Activated CD4-positive, alpha-beta memory T cell treated with anti-CD3 and anti-CD28 coated beads for 36 hours (primary cell): ENCODE measurements at places on chromosomes 2 and 18.

GRCh38 chr2:190519975-190520767, 14.4 kb downstream of the NEMP2 start:
- H3K4me1 ChIP-seq = peaks cover 48% of the 10 kb centered on the region
- H3K27ac ChIP-seq = peak overlapping the region; percentile 33
- H3K4me3 ChIP-seq = no peak overlapping the region
- DNase-seq = no peak
- H3K27me3 ChIP-seq = no peaks in the 10 kb centered on the region

- H3K27me3 ChIP-seq = no peaks in the 10 kb centered on the region
- peaks cover 30% of the 10 kb centered on the region for H3K36me3 ChIP-seq
- peak overlapping the region; percentile 21 for H3K27ac ChIP-seq
- DNase-seq = no peak
- H3K4me3 ChIP-seq = peak overlapping the region; percentile 84
- H3K4me1 ChIP-seq = peaks cover 29% of the 10 kb centered on the region
These were observed 1.7 kb downstream of the PNKD start for GRCh38 chr2:218271865-218272530.

DNA sequence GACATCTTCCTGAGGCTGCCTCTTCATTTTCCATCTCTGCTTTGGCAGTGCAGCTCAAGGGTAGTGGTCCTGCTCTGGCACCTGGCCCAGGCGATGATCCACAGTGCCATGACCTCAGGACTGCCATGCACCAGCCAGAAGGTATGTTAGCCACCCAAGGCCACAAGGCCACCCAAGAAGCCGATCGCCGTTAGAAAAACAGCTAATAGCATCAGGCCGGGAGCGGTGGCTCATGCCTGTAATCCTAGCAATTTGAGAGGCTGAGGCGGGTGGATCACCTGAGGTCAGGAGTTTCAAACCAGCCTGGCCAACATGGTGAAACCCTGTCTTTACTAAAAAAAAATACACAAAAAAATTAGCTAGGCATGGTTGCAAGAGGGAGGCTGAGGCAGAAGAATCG, 28.4 kb upstream of the UGGT1 start:
- DNase-seq = no peak
- no peaks in the 10 kb centered on the region for H3K36me3 ChIP-seq
- H3K4me3 ChIP-seq = no peak overlapping the region
- H3K4me1 ChIP-seq = no peaks in the 10 kb centered on the region

GRCh38 chr2:7452110-7452876, 535.1 kb downstream of the RNF144A start:
- H3K4me1 ChIP-seq = peaks cover 63% of the 10 kb centered on the region
- DNase-seq = peak; percentile 52
- no peaks in the 10 kb centered on the region for H3K36me3 ChIP-seq
- peak overlapping the region; percentile 89 for H3K27ac ChIP-seq
- H3K4me3 ChIP-seq = no peak overlapping the region

DNA sequence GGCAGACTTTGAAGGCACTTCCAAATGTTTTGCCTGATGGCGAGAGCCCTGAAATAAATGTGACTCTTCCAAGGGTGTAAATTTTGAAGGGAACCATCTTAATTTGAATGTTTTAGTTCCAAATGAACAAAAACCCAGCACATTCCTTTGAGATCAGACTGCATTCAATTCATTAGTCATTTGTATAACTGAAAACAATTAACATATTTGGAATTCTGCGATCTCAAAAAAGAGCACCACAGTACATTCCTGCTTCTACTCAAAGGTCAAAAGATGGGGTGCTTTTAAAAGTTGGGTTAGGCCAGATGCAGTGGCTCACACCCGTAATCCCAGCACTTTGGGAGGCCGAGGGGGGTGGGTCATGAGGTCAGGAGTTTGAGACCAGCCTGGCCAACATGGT, 38.2 kb upstream of the CHRNA1 start:
- H3K27me3 ChIP-seq = no peaks in the 10 kb centered on the region
- no peak for DNase-seq
- H3K4me3 ChIP-seq = no peak overlapping the region
- H3K27ac ChIP-seq = no peak overlapping the region
- H3K4me1 ChIP-seq = peaks cover 2% of the 10 kb centered on the region

GRCh38 chr18:34993289-34993688, 47.9 kb upstream of the MAPRE2 start:
- H3K4me1 ChIP-seq = peaks cover 4% of the 10 kb centered on the region
- H3K27ac ChIP-seq = no peak overlapping the region
- DNase-seq = no peak
- no peaks in the 10 kb centered on the region for H3K36me3 ChIP-seq

DNA sequence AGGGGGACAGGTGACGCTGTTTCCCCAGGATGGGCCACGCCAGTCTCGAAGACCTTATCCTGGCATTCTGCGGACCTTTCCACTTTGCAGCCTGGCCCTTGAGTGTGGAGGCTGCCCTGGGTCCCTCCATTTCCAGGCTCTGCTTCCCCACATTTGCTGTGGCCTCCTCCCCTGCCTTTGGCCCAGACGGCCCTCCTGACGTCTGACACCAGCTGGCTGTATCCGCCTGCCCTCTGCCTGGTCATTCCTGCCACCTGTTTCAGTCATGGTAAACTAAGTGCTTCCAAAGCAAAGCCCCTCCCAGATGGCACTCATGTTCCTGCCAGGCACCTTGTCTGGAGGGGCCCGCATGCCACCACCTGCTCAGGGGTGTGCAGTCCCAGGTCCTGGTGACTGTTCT, 95.1 kb downstream of the ASB1 start:
- peaks cover 4% of the 10 kb centered on the region for H3K36me3 ChIP-seq
- no peaks in the 10 kb centered on the region for H3K4me1 ChIP-seq
- H3K4me3 ChIP-seq = no peak overlapping the region
- H3K27ac ChIP-seq = no peak overlapping the region
- no peak for DNase-seq

DNA sequence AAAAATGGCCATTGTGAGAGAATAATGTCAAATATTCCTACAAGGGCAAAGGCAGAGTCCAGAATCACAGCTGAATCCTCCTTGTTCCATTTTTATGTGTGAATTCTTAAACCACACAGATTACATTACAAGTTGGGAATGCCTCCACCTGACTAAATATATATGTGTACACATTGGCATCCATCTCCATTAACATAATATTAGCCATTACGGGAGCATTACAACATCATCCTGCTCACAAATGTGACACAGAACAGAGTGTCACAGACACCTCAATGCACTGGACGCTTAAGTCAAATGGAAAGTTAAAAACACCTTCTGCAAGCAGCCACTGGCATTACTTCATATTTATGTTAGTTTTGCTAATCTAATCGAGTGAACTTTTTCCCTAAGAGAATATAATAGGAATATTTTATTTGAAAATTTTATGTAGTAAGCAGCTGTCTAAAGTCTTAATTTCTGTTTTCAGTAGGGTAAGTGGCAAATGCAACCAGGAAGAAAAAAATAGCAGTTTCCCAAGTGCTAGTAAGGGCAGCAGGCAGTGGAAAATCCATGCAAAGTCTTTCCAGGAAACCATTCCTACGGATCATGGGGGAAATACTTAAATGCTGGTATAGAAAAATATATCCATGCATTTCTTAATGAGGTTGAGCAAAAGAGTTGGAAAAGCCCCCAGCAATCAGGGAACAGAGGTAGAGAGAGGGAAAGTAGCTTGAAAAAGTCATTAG, 255.6 kb downstream of the OSR1 start:
- peaks cover 5% of the 10 kb centered on the region for H3K27me3 ChIP-seq
- H3K4me1 ChIP-seq = no peaks in the 10 kb centered on the region
- DNase-seq = no peak
- H3K27ac ChIP-seq = no peak overlapping the region
- H3K36me3 ChIP-seq = no peaks in the 10 kb centered on the region

GRCh38 chr2:157439824-157440186, 4.1 kb downstream of the CYTIP start:
- H3K27me3 ChIP-seq = peaks cover 2% of the 10 kb centered on the region
- H3K4me1 ChIP-seq = peaks cover 13% of the 10 kb centered on the region
- peak overlapping the region; percentile 92 for H3K4me3 ChIP-seq
- DNase-seq = peak; percentile 75
- peaks cover 91% of the 10 kb centered on the region for H3K36me3 ChIP-seq

GRCh38 chr2:64283641-64284361, 139.6 kb upstream of the PELI1 start:
- DNase-seq = peak; percentile 38
- H3K27ac ChIP-seq = no peak overlapping the region
- no peaks in the 10 kb centered on the region for H3K36me3 ChIP-seq
- H3K4me3 ChIP-seq = no peak overlapping the region
- no peaks in the 10 kb centered on the region for H3K4me1 ChIP-seq

DNA sequence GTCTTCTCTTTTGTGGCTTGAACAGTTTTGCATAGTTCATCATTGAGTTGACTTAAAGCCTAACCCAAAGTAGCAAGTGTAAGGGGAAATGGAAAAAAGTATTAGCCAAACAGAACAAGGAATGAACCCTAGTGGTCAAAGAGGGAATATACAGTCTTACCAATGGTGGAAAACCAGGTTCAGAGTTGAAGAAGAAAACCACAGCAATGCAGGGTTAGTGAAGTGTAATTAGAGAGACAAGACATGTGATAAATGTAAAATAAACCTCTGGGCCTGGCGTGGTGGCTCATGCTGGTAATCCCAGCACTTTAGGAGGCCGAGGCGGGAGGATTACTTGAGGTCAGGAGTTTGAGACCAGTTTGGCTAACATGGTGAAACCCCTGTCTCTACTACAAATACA, 2.4 kb downstream of the TTN start:
- H3K27me3 ChIP-seq = no peaks in the 10 kb centered on the region
- DNase-seq = no peak
- no peak overlapping the region for H3K27ac ChIP-seq
- H3K4me3 ChIP-seq = no peak overlapping the region

DNA sequence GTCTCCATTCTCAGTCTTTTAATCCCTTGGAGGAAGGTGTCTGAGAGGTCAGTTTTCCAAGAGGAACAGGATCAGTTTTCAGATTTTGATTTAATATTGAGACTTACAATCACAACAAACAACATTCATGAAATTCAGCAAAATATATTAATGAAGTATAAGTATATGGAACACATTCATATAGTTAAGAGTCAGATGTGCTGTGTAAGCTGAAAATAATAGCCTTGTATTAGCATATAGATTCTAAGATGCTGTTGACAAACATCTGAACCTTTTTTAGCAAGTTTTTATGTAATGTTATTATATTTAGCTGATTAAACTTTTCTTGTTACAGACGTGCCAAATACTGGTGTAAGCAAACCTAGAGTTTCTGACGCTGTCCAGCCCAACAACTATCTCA, 163.9 kb downstream of the PKP4 start:
- no peak overlapping the region for H3K4me3 ChIP-seq
- peaks cover 24% of the 10 kb centered on the region for H3K36me3 ChIP-seq
- H3K4me1 ChIP-seq = no peaks in the 10 kb centered on the region
- H3K27me3 ChIP-seq = no peaks in the 10 kb centered on the region
- no peak for DNase-seq

DNA sequence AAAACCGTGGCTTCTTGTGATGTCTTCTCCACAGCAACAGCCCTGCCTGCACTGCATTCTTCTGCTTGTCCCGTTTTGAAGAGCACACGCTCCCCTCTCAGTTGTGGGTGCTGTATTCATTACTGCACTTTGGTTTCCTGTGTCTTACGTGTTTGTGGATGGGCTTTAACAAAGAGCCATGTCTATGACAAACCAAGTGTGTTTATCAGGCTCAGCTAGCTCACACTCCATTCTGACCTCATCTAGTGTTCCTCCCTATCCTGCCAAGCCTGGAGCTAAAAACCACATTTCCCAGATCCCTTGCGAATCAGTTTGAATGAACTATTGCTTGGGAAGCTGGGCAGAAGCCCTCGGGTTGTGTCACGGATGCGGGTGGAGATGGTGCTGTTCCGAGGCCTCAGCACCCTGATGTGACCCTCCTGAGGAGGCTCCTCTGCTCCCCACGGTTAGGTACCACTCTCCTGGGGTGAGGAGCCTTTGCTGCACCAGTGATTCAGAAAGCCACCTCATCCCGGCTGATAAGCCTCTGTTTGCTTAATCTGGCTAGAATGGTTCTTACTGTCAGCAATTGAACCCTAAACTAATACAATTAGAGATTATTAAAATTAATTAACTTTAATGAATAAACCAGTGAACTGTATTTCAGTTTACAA, 116.5 kb downstream of the GALR1 start:
- H3K4me3 ChIP-seq = no peak overlapping the region
- no peak for DNase-seq
- H3K27ac ChIP-seq = no peak overlapping the region
- H3K27me3 ChIP-seq = peaks cover 24% of the 10 kb centered on the region
- H3K4me1 ChIP-seq = no peaks in the 10 kb centered on the region

GRCh38 chr2:45813003-45813941, 161.8 kb downstream of the PRKCE start:
- H3K27ac ChIP-seq = no peak overlapping the region
- DNase-seq = no peak
- H3K27me3 ChIP-seq = no peaks in the 10 kb centered on the region
- H3K36me3 ChIP-seq = no peaks in the 10 kb centered on the region
- H3K4me1 ChIP-seq = no peaks in the 10 kb centered on the region

DNA sequence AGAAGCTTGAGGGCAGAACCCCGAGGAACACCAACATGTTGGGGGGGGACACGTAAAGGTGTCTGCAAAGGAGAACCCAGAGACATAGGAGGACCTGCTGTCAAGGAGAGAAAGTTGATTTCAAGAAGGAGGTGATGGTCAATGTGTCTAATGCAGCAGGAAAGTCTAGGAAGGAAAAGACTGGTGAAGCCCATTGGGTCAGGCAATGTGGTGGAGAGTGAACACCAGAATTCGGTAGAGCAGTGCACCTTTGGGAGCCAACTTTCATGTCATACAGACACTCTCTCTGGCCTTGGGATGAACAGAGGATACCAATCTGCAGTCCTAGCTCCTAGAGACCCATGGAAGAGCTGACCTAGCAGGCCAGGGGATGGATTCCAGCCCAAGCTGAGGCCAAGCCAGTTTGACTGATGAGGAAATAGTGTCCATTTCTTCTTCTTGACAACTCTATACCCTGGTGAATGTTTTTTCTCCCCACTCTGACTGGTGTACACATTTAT, 101.9 kb downstream of the MYCN start:
- no peaks in the 10 kb centered on the region for H3K4me1 ChIP-seq
- no peak overlapping the region for H3K27ac ChIP-seq
- no peak for DNase-seq
- H3K36me3 ChIP-seq = no peaks in the 10 kb centered on the region
- peaks cover 8% of the 10 kb centered on the region for H3K27me3 ChIP-seq

DNA sequence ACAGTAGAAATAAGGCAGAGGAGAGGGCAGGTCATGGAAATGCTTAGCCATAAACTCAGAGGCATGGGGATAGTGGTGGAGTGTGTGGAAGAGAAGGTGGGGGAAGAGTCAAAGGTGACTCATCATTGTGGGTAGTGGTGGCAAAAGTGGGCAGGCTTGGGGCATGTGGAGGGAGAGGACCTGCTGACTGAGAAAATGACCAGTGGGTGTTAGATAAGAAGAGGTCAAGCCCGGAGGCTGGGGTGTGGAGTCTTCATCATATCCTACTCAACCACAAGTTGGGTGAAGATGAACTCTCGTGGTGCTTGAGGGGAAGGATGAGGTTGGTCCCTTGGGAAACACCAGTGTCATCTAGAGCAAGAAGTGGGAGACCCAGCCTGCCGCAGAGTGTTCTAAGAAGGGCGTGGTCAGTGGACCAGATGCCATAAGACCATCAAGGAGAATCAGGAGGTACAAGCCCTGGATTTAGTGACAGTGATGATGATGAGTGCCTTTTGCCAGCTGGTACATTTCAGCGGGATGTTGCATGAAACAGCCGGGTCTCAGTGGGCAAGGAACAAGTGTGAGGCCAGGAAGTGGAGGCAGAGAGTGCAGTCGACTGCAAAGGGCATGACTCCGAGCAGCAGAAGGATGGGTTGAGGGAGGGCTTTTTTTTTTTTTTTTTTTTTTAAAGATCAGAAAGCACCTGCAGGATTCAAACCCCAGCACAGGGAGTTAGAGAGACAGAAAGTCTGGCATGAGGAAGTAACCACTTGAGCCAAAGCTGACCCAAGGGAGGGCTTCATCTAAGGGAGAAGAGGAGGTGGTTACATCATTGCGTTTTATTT, 122.6 kb upstream of the SPRED2 start:
- no peak overlapping the region for H3K4me3 ChIP-seq
- H3K4me1 ChIP-seq = peaks cover 11% of the 10 kb centered on the region
- no peak overlapping the region for H3K27ac ChIP-seq
